ENCODE measurements at places on chromosomes 1 and 21.

DNA sequence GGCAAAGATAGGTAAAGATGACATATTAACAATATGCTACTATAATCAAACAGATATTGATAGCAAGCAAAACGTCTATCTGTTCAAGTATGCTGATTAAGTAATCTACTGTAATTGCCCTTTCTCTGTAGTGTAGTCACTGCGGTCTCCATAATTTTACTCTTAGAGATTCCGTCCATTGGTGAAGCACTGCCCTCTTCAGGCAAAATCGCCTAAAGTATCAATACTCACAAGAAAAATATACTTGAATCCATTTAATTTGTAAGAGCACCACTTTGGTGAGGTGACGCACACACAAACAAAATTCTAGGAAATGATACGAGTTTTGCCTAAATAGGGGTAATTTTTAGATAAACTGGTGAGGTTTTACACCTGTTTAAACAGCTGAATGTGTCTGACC, 434.6 kb upstream of the CHRM3 start:
- DNase-seq, result no peak

GRCh38 chr1:23149114-23149513, 19.5 kb downstream of the LUZP1 start:
- DNase-seq, result no peak

DNA sequence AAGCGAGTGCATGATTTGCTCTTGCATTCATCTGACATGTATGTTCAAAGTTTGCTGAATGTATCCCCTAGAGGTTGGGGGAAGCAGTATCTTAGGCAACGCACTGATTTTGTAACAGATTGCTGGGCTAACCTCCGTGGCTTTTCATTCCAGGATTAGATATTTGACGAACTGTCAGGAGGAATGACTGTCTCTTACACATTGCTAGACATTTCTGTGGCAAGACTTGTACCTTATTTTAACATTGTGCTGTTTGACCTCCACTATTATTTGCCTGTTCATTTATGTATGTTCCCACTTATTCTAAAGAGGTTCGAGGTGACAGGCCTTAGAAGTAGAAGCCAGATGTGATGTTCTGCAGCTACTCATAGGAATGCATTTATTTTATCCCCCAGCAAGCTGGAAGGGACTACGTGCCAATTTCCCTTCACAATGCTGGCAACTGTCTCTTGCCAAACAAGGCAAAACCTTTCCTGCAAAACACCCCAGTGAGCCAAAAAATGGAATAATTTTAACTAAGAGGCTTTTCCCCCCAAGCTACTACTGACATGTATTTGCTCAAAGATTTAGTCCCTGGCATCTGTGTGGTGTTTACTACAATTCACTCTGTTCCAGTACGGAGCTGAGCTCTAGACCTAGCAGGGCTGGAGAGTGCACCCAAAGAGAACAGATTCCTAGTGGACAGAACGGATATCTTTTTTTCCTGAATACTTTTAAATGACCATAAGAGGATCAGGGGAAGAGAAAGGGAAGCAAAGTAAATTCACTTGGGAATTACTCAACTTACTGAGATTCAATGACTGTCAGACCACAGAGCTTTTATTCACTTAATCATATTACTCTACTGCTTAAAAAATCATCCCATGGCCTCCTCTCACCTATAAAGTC, 646.2 kb downstream of the SMYD3 start:
- no peak for DNase-seq

- no peak for DNase-seq
Observed at GRCh38 chr1:53604291-53604919, 134.6 kb downstream of the GLIS1 start.

DNA sequence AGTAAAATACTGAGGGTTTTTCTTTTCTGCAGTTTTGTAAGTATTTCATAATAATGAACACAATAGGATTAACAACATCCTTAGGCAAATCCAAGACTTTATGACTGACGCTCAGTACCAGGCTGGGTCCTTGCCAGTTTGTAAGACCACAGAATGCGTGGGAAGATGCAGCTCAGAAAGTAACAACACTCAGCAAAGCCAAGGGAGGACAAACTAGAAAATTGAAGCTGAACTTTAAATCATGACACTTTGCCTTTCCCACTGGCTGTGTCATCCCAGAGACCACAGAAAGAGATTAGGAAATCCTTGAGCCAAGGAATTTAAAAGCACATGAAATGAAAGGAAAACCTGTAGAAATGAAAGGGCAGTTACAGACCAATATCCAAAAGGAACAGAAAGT, 426.3 kb upstream of the CHRM3 start:
- no peak for DNase-seq

DNA sequence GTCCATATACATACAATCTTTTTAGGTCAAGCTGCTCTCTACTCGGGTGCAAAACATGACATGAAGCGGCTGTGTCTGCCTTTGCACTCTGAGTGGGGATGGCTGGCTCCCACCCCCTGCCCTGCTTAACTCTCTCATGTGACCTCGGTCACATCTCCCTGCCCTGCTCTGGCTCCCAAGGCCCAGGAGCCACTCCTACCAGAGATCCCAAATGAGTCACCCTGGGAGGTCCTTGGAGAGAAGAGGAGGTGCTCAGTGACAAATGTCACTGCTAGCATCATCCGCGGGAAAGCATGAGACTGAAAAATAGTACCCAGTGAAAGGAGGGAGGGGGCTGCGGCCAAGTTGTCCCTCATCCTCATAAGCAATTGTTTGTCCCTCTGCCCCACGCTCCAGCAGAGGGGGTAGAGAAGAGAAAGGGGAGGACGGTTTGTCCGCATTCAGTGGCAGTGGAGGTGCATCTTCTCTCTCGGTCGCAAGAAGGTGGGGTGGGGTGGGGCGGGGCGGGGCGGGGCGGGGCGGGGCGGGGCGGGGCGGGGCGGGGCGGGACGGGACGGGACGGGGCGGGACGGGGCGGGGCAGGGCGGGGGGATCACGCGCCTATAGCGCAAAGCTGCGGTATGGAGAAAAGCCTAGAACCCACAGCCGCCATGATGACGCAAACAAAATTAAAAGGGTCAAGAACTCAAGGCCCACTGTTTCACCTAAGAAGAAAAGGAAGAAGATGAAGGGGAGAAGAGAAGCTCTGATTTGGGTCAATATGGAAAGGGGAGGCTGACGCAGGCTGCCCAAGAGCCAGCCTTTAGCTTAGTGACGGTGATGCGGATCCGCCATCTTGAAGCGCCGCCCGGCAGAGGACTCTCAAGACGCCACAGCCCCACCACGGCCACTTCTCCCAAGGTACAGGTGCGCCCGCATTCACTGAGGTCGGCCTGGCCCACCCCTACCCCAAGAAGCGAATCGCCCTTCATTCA, 66.2 kb downstream of the CD46 start:
- DNase-seq, result no peak

GRCh38 chr1:1406101-1406820, 832 bp downstream of the MRPL20 start:
- DNase-seq, result no peak

GRCh38 chr1:165364568-165365133, 8.1 kb upstream of the LMX1A start:
- no peak for DNase-seq

DNA sequence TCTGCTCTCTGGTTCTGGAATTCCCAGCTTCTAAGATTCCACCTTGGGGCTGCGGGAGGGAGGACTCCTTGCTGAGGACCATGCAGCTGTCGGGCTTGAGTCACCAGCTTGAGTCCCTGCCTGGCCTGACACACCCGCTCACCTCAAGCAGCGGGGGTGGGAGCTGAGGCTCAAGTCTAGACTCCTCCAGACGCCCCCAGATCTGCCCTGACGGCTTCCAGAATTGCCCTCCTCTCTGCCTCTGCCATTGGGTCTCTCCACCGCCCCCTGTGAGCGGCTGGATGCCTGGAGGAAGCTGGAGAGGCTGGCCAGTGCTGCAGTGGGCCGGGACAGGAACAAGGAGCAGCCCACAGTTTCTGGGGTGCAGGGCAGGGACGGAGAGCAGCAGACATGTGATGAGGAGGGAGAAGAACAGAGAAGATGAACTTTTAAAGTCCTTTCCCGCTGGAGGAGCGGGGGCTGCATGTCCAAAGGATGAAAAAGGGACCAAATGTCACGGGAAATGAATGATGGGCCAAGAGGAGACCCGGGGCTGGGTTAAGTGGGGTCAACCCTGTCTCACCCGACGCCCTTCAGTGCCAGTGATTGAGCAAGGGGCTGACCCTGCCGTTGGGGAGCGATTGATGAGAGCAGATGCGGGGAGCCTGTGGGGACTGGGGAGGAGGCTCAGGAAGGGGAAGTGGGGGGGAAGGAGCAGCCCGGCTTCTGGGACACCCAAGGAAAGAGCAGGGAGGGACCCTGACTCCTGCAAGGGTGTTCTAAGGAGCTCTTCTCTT, 13.5 kb downstream of the CRABP2 start:
- no peak for DNase-seq

- no peak for DNase-seq
Observed at GRCh38 chr1:169623132-169623926, 6.6 kb downstream of the SELP start.

GRCh38 chr1:182781841-182782586, 7.6 kb upstream of the NPL start:
- peak; percentile 69 for DNase-seq

- no peak for DNase-seq
Observed at GRCh38 chr21:45396620-45396995, 8.4 kb upstream of the COL18A1 start.

DNA sequence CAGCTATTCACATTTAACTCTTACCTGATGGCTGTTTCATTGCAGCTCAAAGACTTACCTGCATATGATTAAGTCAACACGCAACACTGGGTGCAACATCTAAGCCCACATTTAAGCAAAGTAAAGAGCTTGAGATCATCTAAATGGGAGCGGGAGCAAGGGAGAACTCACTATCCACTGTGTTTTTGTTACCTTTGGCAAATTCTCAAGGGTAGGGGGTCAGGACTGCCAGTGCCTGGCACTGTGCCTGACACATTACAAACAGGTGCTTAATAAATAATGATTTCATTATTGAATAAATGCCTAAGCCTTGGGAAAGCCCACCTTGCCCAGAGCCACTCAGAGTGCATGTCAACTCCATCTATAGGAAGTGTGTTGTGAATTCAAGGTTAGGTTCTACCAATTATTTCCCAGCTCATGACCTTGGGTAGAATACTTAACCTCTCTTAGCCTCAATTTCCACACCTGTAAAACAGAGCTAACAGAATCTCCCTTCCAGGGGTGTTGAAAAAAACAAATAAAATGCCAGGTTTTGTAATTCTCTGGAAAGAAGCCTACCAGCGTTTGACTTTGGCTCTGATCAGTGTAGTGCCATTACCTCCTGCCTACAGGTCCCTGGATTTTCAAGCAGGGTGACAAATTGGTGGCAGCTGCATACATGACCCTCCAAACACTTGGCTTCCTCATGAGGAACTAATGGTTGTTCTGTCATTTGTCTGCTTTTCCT, 109.7 kb downstream of the TGFBR3 start:
- no peak for DNase-seq

GRCh38 chr1:1212780-1213344, 1.1 kb downstream of the TNFRSF4 start:
- DNase-seq, result no peak

DNA sequence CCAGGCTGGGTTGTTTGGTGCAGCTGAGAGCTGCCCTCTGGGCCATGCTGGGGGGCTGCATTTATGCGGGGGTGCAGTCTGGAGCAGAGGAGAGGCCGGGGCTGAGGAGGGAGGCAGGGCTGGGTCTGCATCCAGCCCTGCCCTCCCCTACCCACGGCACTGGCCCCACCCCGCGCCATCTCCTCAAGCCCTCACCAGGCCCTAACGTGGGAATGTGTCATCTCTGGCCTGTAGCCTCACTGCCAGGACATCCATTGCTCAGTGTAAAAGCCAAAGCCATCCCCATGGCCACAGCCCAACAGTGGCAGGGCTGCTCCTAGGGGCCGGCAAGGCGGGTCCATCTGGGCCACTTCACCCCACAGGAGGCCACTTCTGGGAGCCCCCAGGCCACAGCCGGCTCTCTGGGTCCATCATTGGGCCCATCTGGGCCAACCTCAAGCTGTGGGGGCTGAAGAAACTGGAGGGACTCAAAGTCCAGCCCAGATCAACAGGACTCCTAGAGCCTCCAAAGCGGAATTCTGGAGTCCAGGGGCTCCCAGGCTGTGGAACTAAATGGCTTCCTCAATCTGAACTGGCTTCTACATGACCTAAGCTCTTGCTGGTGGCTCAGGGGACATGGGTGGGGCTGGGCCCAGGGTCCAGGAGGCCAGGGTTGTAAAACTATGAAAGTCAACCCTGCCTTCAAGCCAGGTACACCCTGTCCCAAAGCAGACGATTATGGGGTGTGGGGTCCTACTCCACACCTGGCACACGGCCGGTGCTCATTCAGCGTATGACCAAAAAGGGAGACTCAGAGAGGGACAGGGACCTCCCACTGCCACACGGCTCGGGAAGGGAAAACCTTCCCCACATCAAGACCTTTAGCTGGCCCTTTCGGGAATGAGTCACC, 32.6 kb downstream of the RUNX3 start:
- DNase-seq, result no peak
